ENCODE measurements at places on chromosomes 6 and 20. TPM values are rescaled to one million over a fixed set of nuclear protein-coding genes. Genes with fewer than 3 reads are reported as not detected.

DNA sequence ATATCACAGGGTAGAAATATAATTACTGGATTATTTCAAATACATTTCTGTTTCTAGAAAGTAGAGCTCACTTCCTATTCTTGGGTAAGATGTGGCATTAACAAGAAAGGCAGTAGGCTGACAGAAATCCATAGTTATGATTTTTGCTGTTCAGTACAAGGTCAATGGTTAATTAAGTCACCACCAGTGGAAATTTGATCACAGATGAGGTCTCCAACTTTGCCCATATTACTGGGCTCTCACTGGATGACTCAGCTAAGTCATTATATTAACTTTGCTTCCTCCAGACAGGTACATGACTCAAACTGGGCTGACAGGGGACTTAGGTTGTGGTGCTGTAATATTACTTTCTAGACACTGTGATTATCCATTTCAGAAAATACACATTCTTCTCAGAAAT is 212.4 kb downstream of the GRIK2 start:
- DNase-seq = no peak

GRCh38 chr6:52566853-52567279 is 10.0 kb downstream of the TRAM2 start:
- DNase-seq = no peak

GRCh38 chr6:157240960-157241311 is 82.4 kb downstream of the TMEM242 start:
- DNase-seq = no peak

GRCh38 chr6:80608881-80609280 is 502.4 kb downstream of the BCKDHB start:
- DNase-seq = no peak

GRCh38 chr6:104506429-104506828 is 353.3 kb downstream of the HACE1 start:
- no peak for DNase-seq

The GJA10 gene
- total RNA-seq = not detected

The TRAPPC3L gene
- total RNA-seq = not detected

Data from vagina (tissue), 2 donors.